ENCODE measurements at places on chromosomes 1 and 21.
A peak's percentile ranks its signal among the peaks of the same experiment; 100 is the strongest.

DNA sequence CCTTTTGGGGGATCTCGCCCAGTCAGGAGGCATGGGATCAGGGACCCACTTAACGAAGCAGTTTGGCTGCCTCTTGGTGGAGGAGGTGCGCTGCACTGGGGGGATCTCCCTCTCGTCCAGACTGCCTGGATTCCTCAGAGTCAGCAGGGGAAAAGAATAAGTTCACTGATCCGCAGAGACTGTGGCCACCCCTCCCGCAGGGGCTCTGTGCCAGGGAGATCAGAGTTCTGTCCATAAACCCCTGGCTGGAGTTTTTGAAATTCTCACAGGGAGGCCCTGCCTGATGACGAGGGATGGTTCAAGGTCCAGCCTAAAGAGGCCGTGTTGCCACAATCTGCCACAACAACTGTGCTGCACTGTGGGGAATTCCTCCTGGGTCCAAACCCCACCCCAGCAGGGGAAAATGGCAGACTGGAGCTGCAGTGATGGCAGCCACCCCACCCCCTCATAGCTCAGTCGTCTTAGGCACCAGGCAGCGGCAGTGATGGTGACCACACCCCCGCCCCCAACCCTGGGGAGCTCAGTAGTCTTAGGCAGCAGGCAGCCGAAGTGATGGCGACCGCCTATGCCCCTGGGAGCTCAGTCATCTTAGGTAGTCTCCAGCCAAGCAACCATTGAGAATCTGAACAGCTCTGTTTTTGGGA, 273.8 kb upstream of the USP25 start:
- no peak for DNase-seq

- no peak for DNase-seq
Observed at GRCh38 chr1:61368876-61369275, 286.5 kb downstream of the NFIA start.

GRCh38 chr1:107145637-107146036, 4.8 kb downstream of the NTNG1 start:
- no peak for DNase-seq

DNA sequence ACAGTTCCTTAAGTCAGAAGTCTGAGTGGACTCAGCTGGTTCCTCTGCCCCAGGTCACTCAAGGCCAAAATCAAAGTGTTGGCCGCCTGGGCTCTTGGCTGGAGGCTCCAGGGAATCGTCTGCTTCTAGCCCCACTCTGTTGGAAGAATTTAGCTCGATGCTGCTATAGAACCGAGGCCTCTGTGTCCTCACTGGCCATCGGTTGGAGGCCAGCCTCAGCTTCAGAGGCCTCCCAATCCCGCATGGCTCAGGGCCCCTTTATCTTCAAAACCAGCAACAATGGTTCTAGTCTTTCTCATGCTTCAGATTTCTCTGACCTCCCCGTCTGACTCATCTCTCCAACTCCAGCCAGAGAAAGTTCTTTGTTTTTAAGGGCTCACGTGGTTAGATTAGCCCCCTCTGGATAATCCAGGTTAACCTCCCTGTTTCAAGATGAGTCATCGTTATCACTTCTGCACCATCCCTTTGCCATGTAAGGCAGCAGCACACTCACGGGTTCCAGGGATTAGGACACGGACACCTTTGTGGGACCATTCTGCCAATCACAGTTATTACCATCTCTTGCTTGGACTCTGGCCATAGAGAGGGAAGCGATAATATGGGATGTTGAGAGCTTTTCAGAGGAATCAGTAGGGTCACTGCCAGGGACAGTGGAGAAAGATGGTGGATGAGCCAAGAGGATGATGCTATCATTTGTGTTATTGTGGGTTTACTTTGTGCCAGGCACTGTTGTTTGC, 13.6 kb downstream of the FHAD1 start:
- no peak for DNase-seq

DNA sequence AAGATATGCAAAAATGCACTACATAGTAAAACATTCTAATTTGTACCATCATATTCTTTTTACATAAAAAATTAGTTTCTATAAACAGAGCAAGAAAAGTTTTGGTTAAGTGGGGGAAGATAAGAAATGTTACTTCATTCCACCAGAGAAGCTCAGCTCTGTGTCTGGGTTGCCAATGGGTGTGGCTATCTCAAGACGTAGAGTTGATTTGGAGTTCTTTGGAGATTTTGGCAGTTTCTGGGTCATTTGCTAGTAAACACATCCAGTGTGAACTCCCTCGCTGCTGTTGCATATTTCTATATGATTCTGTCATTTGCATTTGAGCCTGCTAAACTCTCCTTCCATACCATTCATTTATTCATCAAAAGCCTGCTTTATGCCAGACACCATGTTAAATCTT, 7.2 kb downstream of the RGL1 start:
- DNase-seq = no peak

- no peak for DNase-seq
Observed at GRCh38 chr1:109537450-109538178, 2.1 kb upstream of the GPR61 start.

DNA sequence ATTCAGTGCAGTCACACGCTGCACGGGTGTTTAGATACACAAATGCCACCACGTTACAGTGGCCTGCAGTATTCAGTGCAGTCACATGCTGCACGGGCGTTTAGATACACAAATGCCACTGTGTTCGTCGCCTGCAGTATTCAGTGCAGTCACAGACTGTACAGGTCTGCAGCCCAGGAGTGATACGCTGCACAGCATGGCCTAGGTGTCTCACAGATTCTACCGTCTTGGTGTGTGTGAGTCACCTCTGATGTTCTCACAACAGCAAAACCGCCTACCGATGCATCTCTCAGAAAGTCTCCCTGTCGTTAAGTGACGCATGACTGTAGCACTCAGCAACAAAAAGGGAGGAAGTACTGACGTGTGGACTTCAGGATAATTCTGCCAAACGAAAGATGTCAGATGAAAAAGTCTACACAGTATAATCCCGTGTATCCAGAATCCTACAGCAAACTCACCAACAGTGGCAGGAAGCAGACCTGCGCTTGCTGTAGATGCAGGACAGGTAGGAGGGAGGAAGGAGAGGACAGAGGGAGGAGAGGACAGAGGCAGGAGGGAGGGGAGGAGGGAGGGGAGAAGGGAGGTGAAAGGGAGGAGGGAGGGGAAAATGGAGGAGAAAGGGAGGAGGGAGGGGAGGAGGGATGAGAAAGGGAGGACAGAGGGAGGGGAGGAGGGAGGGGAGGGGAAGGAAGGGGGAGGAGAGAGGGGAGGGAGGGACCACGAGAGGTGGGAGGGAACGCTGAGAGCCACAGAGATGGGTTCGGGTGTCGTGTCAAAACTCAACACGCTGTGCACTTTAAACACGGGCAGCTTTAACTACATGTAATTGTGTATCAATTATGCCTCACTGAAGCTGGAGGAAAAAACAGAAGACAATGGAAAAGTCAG, 36.3 kb upstream of the PCBP3 start:
- no peak for DNase-seq

GRCh38 chr21:39610703-39611102, 2.0 kb upstream of the B3GALT5 start:
- no peak for DNase-seq

DNA sequence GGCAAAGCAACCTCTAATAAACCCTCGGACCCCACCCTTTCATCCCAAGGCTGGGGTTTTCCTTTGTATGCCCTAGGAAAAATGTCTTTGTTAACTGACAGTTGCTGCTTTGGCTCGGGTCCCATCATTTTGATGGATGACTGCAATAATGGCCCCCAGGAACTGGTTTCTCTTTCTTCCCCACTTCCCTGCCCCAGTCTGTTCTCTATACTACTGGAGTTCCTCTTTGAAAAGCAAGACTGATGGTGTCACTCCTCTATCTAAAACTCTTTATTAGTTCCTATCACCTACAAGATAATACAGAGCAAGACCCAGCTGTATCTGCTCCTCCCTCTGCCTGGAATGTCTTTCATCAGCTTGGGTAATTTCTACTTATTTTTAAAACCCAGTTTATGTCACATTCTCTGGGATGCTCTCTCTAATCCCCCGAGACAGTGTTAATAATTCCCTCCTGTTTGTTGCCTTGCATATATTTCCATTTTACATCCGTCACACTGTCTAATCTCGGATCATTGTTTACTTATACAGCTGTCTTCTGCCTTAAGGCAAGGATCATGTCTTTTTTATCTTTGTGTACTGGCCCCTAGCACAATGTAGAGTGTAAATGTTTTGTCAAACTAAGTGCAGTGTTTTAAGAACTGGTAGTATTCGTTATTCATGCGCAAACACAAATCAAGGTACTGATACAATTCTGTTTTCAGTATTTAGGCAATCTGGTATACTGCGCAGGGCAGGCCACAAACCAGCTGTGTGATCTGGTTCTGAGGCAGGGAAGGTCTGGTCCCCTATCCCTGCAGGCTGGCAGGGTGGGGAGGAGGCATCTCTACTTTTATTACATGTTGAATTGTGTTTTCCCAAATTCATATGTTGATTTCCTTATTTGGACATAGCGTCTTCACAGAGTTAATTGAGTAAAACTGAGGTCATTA, 16.1 kb downstream of the SLAMF1 start:
- DNase-seq = no peak

DNA sequence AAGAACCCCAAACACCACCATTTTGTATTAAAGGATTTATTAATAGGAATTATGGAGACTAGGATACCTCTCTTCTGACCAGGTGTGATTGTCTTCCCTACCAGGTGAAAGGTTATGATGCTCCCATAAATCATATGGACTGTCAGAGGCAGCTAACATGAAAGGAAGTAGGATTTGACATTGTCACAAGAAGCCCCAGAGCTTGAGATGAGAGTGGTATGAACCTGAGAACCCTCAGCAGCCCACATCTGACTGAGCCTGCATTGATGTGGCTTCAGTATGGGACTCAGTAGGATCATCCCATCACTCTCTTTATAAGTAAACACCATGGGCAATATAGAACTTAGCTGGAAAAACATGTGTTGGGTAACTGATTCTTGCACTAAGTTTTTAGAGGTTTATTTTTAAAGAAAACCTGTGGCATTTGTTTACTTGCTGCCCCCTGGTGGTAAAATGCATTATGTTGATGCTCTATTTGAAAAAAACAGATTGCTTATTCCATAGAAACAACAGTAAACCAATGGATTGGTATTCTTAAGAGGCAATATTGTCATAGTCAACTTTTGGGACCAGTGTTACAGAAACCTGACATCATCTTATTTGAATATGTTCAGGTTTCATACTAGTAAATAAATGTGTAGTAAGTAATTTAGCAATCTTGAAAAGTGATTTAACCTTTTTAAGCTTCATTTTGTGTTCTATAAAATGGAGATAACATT, 16.6 kb upstream of the CACYBP start:
- DNase-seq = no peak

DNA sequence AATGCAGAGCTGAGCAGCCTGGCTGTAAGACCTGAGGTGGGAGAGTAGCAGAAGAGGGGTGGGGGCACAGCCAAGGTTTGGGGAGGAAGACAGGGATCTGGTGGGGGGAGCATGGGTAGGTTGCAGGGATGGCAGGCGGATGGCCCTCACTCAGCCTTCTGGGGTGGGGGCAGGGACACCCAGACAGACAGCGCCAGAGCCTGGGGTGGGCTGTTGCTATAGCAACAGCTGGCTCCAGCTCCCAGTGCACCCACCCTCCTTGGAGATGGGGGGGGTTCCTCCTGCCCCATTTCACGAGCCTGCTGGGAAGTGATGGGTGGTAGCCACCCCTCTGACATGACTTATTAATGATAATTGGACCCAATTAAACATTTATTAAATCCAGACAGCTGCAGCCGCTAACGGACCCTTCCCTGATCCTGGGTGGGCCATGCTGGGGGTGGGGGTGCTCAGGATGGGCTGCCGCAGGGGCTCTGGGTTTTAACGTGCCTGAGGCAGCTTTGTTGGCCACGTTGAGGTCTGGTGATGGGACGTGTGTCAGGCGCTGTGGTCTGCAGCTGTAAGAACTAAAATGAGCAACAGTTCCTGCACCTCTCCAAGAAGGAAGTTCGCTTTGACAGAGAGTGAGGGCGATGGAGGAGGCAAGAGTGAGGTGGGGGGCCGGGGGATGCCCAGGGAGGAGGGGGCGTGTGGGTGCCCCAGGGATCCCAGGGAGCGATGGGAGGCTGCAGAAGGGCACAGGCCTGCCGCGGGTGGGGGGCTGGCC, 19.4 kb downstream of the AGRN start:
- no peak for DNase-seq

- DNase-seq = no peak
Observed at GRCh38 chr1:88867743-88868521, 23.4 kb downstream of the GTF2B start.

GRCh38 chr1:19390901-19391595, 78.9 kb downstream of the SLC66A1 start:
- peak; percentile 26 for DNase-seq

GRCh38 chr1:172298141-172298540, 122.3 kb upstream of the C1orf105 start:
- DNase-seq = no peak

DNA sequence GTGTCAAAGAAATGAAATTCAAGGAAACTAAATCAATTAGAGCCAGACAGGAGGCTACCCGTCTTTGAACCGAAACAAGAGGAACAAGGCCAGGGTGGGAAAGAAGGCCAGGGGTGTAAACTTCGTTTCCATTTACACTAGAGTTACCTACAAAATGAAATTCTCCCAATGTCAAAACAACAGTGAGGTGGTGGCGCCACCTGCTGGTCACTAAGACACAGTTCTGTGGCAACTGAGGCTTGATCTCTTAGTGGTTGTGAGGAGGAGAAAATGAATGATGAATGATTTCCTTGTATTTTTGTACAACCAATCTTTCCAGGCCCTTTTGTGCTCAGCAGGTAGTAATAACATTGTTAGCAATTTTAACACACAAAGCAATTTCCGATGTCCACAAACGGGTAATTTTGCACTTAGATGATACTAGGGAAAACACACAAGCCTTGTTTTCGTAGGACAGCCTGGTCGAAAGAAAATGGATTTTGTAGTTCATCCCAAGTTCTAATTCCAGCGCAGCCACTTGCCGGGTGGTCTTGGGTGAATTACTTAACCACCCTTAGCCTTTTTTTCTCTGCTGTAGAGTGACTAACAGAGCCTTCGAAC, 54.8 kb upstream of the SOD1 start:
- peak; percentile 45 for DNase-seq

- no peak for DNase-seq
Observed at GRCh38 chr1:222790115-222790514, 24.7 kb upstream of the DISP1 start.

- DNase-seq = no peak
Observed at GRCh38 chr1:234437423-234438171, 41.4 kb downstream of the TARBP1 start.

GRCh38 chr1:42674214-42674613, 8.0 kb upstream of the YBX1 start:
- DNase-seq = no peak

GRCh38 chr21:32056791-32057190, 184.0 kb downstream of the HUNK start:
- DNase-seq = no peak
